ENCODE measurements at places on chromosomes 3 and 15.

DNA sequence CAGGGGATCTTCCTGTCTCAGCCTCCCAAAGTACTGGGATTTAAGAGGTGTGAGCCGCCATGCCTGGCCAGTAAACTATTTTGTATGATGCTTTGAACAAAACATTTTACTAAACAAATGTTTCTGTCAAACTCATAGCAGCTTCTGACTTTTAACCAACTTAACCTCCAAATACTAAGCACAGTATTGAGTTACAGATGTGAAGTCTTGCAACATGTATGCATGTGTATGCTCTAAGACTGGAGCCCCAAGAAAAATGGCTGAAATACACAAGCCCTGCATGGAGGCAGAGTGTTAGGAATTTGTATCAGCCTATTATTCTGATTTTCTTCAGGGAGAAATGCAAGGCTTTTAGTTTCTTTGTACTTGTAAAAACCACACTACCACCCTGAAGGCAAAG lies 137.1 kb downstream of the CBLB start:
- no peak for DNase-seq

GRCh38 chr3:178558637-178559036 lies 22.4 kb downstream of the KCNMB2 start:
- no peak for DNase-seq

GRCh38 chr3:33016846-33017405 lies 65.5 kb downstream of the CCR4 start:
- DNase-seq = no peak

GRCh38 chr15:80228959-80229610 lies 22.9 kb downstream of the CTXND1 start:
- DNase-seq = peak; percentile 59

- no peak for DNase-seq
These were observed 133.3 kb downstream of the CHDH start for GRCh38 chr3:53712817-53713388.

DNA sequence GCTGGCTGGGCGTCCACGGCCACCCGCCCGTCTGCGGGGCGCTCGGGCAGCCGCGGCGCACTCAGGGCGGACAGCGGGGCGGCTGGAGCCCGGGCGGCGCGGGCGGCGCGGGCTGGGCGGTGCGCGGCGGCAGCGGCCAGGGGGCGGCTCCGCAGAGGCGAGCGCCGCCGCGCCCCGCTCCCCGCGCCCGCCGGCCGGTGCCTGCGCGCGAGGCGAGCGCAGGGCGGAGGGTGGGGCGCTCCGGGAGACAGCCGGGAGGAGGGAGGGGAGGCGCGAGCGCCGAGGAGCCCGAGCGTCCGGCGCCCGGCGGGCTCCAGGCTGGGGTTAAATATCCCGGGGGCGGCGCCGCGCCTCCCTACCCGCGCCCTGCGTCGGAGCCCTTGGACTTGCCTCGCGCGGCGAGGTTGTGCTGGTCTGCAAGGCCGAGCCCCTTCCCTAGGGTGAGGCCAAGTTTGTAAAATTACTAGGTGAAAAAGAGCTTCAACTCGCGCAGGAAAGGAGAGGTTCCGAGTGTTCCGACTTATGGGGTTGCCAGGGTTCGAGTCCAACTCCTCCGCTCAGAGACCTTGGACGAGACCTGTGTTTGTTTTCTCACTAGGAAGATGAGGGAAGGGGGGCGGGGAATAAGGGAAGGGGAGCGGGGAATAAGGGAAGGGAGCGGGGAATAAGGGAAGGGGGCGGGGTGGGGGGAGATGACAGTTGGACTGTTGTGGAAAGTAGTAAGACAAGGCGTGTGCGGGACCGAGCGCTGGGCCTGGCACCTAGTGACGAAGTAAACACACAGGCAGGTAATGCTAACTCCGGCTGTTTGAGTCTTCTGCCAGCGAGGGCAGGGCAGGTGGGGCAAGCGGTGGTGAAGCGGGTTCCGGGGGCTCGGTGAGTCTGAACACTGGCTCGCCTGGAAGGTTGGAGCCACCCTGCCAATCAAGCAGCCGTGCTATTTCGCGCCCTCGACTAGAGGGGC lies at the start of gene TNFAIP8L3:
TSS of gene TNFAIP8L3 (minus strand) at position 301 of the 964 bp plus-strand sequence. CDS start 311 bp downstream, outside the sequence.
- no peak for DNase-seq

DNA sequence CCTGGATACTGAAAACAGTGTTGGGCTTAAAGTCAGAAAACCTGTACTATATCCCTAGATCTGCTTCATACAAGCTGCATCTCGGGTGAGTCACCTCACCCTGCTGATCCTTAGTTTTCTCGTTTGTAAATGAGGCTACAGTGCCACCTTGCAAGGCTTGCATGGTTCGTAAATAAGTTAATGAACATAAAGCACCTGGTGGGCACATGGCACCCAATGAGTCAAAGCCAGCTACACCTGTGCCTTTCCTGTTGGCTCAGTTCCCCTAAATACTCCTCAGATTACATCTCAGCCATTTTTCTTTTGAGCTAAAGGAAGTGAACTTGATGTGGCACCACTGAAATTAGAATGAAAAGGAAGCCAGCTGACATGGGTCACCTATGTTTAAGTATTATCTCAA lies 26.5 kb downstream of the RTP1 start:
- DNase-seq = peak; percentile 18

DNA sequence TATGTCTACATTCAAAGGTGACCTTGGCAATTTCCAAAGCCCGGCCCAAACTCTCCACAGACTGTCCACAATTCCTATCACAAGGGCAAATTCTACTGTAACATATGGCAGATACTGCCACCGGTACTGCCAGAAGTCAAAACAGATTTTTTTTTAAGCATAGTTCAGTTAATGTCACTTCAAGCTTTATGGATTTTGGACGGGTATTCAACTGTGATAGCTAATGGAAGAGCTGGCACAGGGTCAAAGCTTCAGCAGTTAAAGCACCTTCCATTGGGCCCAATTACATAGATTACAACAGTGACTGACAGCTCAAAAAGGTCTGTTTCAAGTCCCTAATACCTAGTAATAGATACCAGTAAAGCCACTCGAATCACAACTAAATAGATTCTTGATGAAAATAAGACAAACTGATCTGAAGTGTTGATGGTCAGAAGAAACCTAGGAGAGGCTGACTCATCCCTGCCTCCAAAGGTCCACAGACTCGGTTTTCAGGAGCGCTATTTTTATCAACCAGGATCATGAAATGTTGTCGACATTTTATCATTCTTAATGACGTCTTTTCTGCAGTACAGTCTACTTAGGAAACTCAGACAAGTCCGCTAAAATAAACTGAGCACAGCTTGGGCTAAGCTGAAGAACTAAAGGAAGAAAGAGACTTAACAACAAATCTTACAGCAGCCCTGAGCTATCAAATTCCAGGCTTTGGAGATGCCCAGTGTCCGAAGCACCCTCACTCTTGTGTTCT lies 38.7 kb downstream of the ANXA2 start:
- DNase-seq = no peak

- peak; percentile 48 for DNase-seq
These were observed 229.0 kb downstream of the ITPR1 start for GRCh38 chr3:4722103-4722502.

- no peak for DNase-seq
These were observed 35.7 kb downstream of the NBEAL2 start for GRCh38 chr3:47015151-47015550.

DNA sequence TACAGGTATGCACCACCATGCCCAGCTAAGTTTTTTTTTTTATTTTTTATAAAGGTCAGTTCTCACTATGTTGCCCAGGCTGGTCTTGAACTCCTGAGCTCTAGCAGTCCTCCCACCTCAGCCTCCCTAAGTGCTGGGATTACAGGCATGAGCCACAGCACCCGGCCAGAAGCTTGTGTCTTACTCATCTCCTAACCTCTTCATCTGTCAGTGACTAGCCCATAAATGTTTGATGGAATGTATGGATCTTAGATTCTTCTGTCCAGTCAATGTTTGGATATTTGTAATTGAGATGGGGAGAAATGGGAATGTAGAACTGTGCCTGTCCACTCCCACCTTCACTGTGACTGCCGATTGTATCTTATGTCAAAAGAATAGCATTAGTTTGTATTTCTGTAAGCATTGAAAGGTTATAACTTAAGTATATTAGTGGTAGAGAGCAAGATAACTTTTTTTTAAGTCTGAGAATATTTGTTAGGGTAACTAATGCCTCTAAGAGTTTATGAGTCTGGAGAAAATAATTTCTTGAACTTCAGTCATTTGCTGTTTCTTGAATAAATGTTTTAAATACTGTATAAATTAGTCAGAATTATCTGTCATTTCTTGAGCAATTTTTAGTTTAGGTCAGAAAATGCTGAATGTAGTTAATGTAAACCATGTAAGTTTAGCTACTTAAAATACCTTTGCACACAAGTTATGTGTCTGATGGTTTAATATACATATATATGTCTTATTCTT lies 215.3 kb upstream of the CGNL1 start:
- DNase-seq = peak; percentile 31

DNA sequence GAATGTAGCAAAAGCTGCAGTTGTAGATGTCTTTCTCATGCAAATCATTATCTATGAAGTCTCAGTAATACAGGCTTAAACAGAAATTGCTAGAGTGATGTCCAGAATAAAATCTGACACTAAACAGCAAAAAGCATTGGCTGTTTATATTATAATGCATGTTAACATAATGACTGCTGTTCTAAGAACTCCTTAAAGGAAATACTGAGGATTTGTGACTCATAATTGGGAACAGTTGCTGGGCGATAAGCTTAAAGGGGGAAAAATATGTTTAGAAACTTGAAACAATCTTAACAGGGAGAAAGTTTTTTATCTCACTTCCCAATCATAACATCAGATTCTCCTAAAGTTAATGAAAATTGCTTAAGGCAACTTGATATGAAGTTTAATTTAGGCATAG lies 17.5 kb downstream of the TIPARP start:
- no peak for DNase-seq

- no peak for DNase-seq
These were observed 250.3 kb downstream of the ULK4 start for GRCh38 chr3:41711651-41712050.

GRCh38 chr3:55570271-55570711 lies 83.2 kb upstream of the WNT5A start:
- DNase-seq = no peak

- no peak for DNase-seq
These were observed 213.7 kb upstream of the NR2E3 start for GRCh38 chr15:71596672-71597071.

DNA sequence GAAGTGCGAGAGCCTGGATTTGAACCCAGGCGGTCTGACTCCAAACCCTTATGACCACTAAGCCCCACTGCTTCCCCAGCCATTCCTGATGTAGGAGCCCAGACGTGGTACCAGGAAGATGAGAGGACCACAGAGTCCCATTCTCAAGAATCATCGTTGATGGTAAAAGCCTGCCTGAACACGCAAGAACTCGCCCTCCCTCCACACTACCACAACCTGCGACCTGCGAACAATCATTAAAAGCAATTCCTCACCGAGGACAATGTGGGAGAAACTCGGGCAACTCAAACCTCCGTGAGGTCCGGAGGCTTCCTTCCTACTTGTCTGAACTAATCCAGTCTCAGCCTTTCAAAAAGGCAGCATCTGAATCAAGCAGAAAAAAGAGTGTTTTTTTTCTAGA lies 10.3 kb downstream of the MAGI1 start:
- DNase-seq = no peak

- DNase-seq = peak; percentile 25
These were observed 50.6 kb downstream of the CMSS1 start for GRCh38 chr3:99868311-99868646.

DNA sequence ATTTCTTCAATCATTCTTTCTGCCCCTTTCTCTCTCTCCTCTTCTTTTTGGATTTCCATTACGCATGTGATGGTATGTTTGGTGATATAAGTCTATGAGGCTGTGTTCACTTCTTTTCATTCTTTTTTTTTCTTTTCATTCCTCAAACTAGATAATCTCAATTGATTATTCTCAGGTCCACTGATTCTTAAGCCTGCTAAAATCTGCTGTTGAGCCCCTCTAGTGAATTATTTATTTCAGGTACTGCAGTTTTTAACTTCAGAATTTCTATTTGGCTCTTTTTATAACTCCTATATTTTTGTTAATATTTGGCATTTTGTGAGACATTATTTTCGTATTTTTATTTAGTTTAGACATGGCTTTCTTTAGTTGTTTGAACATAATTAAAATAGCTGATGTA lies 671.3 kb upstream of the NECTIN3 start:
- DNase-seq = no peak

DNA sequence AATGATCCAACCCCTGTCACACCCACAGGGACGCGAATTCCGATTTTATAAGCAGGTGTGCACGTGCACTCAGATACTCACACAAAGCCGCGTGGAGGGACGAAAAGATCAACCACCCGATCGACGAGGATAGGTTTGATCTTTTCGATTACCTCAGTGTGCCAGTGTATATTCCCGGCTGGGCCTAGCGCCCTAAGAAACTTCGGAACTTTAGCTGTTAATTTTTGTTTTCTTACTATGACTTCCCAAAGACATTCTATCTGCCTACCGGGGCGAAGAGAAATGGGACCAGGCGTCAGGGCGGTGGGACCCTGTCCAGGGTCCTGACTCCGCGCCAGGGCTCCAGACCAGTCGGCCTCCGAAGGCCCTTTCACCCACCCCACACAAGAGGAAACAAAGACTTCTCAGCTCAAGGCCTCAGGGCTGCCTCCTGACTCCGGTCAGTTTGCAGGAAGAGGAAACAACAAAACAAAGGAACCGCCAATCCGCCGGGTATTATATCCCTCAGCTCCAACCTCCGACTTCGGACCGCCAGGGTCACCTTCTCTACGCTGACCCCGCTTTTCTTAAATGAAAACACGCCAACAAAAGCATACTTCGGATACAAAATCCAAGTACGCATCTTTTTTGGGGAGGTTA lies 6.8 kb downstream of the ONECUT1 start:
- no peak for DNase-seq

GRCh38 chr15:73482166-73482565 lies 39.2 kb downstream of the REC114 start:
- no peak for DNase-seq
